ENCODE measurements at places on chromosomes 11 and 22.

GRCh38 chr11:127037001-127037400, 36.4 kb upstream of the KIRREL3 start:
- DNase-seq = no peak

GRCh38 chr11:46352063-46352841, 5.0 kb downstream of the DGKZ start:
- no peak for DNase-seq

GRCh38 chr22:50701076-50701419, 28.4 kb downstream of the SHANK3 start:
- DNase-seq = no peak

DNA sequence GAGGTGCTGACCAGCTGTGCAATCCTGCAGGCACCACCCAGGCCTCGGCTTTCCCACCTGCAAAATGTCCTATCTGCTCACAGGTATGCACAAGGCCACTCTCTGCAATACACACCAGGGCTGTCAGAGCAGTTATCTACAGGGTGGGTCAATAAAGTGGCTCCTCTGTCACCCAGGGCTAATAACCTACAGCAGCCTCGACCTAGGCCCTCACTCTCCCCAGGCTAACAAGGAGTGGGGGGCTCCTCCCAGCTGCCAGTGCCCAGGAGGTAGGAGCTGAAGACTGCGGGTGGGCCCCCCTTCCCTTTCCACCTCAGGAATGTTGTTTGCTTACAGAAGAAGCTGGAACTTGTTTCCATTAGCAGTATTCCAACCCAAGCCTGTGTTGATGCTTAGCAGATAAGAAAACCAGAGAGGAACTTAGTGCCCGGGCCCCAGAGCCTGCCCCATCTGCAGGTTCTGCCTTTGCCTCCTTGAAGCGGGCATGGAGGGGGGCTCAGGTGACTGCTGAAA, 26.8 kb downstream of the MYH9 start:
- DNase-seq = no peak

GRCh38 chr11:3128356-3129180, 36.5 kb downstream of the OSBPL5 start:
- no peak for DNase-seq

- no peak for DNase-seq
These were observed 19.9 kb downstream of the SYN3 start for GRCh38 chr22:33038131-33038772.
